Smooth muscle cell of the brain vasculature (primary cell): ENCODE measurements at places on chromosomes 1 and 21.

DNA sequence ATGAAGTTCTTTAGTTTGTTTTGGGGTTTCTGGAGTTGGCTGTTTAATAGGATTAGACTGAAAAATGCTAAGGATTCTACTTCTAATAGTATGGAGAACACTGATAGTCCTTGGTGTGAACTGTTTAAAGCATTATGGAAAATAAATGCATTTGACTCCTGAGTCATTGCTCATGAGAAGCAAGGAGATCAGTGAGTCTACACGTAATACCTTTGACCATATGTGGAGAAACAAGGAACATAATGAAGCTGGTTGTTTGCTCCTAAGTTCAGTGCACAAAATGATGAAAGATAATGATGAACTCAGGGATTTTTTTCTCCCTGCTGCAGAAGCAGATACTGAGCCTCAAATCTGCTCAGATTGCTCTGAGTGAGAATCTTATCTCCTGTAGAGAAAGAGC is 158.9 kb upstream of the COL11A1 start:
- no peak for DNase-seq

GRCh38 chr1:159177272-159177907 is 6.0 kb downstream of the CADM3 start:
- DNase-seq: peak; percentile 12

- DNase-seq: no peak
Observed at GRCh38 chr1:165824269-165824643, 3.2 kb upstream of the UCK2 start.

GRCh38 chr1:156860113-156860627 is 495 bp upstream of the NTRK1 start:
- DNase-seq: no peak

GRCh38 chr1:217079584-217079983 is 356.4 kb upstream of the ESRRG start:
- DNase-seq: no peak

- DNase-seq: no peak
Observed at GRCh38 chr1:176604461-176604860, 141.5 kb downstream of the PAPPA2 start.

DNA sequence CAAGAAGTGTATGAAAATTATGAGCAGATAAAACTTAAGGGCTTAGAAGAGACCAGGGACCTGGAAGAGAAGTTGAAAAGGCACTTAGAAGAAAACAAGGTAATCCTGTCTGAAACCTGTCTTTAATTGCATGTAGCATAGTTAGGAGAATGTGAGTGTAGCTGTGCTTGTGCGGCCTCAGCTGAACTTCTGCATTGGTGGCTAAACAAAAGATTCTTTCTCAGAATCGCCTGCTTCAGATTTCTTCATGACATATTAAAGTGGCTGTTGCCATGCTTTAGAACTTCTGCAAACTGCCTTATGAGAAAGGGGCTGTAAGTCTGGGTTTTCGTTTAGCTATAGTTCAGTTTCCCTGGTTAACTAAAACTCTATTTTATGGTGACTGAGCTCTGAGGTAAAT is 94.5 kb downstream of the VPS26C start:
- DNase-seq: no peak

GRCh38 chr1:46407636-46408035 is 13.5 kb downstream of the FAAH start:
- no peak for DNase-seq

DNA sequence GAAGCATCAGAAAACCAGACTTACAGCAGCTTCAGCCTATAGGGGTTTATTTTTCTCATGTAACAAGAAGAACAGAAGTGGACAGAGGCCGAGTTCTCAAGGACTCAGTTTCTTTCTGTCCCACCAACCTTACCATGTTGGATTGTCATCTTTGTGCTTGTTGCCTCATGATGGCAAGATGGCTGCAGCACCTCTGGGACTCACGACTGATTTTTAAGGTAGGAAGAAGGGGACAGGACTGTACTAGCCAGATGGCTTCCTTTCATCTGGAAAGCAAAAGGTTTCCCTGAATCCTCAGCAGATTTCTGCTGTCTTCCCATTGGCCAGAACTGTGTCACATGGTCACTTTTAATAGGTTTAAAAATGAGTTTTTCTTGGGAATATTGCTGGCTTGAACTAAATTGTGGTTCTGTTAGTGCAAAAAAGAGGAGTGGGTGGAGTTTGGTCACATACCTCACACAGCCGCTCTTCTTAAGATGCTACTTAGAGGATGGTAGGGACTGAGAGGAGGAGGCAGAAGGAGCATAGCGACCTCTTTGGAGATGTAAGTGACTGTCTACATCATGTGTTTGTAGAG is 48.1 kb upstream of the ENAH start:
- no peak for DNase-seq

- DNase-seq: no peak
Observed at GRCh38 chr21:40562242-40563002, 284.5 kb downstream of the DSCAM start.

GRCh38 chr1:178160736-178161475 is 67.0 kb downstream of the RASAL2 start:
- DNase-seq: no peak

GRCh38 chr1:1144843-1145546 is 28.7 kb upstream of the TTLL10 start:
- DNase-seq: no peak

DNA sequence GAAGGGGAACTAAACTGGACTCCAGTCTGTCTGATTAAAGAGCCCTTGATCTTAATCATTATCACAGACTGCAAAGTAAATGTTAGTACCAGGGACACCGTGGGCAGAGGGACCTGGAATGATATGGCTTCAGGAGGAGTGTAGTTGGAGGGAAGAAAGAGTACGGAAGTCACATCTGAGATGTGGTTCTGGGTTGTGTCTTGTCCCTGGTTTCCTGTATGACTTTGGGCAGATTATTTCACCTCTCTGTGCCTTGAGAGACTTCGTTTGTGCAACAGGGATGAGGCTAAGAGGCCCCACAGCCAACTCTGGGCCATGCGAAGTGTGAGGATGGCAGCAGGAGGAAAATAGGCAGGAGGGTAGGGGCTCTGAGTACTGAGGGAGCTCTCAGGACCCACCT is 76.1 kb upstream of the SLC2A1 start:
- DNase-seq: no peak

DNA sequence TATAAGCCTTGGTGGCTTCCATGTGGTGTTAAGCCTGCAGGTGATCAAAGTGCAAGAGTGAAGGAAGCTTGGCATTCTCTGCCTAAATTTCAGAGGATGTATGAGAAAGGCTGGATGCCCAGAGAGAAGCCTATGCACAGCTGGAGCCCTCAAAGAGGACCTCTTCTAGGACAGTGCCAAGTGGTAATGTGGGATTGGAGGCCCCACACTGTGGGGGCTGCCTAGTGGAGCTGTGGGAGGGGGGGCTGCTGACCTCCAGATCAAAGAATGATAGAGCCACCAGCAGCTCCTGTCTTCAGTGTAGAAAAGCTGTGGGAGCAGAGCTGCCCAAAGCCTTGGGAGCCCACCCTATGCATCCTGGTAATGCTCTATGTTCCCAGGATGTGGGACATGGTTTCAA is 1512.7 kb upstream of the TPTE start:
- no peak for DNase-seq
